ENCODE measurements at places on chromosomes 3 and 15.
A peak's percentile ranks its signal among the peaks of the same experiment; 100 is the strongest.

GRCh38 chr3:105930733-105931132 lies 61.9 kb upstream of the CBLB start:
- DNase-seq = no peak

DNA sequence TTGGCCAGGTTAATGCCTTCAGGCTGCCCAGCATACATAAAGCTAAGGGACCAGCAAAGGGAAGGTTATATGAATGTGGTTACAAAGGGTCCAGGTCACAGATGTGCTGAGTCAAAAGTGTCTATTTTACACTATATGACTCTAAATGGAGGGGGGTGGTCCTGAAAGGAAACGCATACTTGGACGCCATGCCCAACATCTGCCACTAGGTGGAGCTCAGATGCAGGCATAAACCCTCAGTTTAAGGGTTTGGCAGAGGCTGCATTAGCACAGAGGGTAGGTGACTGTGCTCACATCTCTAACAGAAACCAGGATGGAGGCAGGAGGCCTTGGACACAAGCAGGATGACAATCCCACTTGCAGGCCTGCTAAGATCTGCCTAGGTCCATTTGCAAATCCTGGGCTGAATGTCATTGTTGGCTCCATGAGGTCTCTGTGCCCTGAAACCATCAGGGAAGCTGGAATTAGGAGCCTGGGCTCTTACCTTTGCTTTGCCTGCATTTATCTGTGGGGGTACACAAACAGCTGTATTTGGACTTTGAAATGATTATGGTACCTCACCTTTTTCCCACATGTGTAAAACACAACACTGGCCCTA lies 55.8 kb downstream of the ZNF621 start:
- DNase-seq = peak; percentile 51

DNA sequence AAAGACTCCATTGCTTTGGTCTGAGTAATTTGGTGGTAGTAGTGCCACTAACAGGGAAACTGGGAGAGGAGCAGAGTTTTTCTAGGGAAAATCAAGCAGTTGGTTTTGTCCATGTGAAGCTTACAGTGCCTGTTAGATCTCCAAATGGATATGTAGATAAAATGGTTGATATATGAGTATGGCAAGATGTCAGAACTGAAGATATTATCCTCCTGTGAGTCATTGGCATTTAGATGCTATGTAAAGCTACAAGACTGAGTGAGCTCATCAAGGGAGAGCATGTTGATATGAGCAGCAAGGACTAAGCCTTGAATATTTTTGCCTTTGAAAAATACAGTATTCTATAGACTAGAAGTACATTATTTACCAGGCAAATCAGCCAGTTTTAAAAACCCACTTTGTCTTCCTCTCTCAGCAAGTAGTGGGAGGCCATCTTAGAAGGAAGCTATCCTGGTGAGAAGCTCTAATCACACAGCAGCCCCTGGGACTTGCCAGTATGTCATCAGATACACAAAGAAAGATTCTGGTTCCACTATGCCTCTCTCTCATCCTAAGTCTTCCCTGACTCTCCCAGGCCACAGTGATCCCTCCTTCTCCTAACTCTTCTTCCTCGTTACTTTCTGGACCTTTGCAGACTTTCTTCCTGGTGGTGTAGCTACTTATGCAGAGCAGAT lies 77.4 kb upstream of the ANKRD28 start:
- DNase-seq = no peak

DNA sequence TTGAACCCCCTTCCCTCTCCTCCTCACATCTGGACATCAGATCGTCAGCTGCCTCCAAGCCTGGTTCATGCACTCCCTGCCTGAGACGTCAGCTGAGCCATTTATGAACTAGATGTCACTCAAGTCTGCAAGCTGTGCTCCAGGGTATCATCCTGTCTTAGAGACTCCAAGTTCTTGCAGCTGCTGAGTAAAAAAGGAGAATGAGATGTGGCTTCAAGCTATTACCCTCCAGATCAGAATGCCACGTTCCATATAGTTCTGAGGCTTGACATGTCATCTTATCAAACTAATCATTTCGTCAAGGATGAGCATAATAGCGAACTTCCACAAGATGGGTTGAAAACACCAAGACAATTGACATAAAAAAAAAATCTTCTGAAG lies 766.3 kb downstream of the TBL1XR1 start:
- DNase-seq = no peak

DNA sequence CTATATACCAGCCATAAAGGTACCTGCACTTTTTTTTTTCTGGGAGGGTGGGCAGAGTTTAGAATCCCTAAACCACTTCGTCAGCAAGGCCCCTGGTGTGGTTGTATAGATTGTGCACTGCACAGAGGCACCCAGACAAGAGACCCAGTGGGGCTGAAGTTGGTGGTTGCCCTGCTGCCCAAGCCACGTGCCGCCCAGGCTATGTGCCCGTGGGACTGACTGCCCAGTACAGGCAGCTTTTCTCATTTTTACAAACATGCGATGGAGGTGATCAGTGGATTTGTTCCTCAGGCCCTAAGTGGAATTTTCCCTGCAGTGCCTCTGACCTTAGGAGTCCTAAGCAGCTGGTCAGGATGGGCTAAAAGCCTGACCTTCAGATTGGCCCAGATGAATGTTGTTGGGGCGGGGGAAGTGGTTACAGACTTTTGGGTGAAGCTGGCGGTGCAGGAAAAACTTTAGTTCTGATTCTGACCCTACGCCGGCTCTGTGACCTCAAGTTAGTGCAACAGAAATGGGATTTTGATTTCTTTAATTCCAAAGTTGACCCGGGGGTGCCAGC lies 34.9 kb upstream of the LIMD1 start:
- no peak for DNase-seq

- no peak for DNase-seq
These were observed 102.1 kb downstream of the RYK start for GRCh38 chr3:134148534-134148933.

DNA sequence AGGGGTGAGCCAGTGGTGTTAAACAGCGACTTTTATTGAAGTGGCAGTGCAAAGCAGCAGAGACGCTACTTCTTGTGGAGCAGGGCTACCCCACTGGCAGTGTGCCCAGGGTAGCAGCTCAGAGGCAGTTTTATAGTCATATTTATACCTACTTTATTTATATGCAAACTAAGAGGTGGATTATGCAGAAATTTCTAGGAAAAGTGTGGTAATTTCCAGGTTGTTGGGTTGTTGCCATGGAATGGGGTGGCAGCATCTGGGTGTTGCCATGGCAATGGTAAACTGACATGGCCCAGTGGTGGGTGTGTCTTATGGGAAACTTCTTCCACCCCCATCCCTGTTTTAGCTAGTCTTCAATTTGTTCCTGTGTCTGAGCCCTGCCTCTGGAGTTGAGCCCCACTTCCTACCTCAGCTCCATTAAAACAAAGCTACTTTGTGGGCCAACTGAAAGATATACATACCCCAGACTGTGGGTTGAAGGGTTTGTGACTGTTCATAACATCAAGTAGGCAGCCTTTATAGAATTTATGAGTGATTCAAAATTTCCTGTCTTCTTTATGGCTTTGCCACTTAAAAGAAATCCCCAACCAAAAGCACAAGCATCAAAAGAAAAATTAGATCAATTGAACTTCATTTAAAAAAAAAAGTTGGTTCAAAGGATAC lies 60.3 kb downstream of the EBLN2 start:
- no peak for DNase-seq
